ENCODE measurements at places on chromosomes 3 and 15.

GRCh38 chr3:31354373-31354772 is 178.4 kb upstream of the STT3B start:
- DNase-seq, result no peak
- no peak overlapping the region for H3K4me3 ChIP-seq
- no peak overlapping the region for H3K27ac ChIP-seq

DNA sequence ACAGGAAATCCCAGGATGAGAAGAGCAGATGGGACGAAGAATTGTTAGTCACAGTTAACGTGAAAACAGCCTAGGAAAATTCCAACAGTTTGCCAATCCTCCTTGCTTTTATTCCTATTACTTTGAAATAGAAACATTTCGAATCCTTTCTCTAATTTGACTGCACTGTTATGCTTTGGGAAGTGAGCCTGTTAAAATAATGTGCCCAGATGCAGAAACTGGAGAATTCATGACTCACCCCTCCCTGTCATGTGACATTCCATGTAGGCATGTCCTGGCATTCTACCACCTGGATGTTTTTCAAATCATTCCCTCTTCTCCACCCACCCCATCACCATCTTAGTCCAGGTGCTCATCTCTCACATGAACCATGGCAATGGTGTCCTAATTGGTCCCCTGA is 107.3 kb downstream of the MINAR1 start:
- no peak overlapping the region for H3K27ac ChIP-seq
- no peak for DNase-seq
- no peaks in the 10 kb centered on the region for H3K27me3 ChIP-seq
- H3K4me1 ChIP-seq, result no peaks in the 10 kb centered on the region
- no peaks in the 10 kb centered on the region for H3K36me3 ChIP-seq

DNA sequence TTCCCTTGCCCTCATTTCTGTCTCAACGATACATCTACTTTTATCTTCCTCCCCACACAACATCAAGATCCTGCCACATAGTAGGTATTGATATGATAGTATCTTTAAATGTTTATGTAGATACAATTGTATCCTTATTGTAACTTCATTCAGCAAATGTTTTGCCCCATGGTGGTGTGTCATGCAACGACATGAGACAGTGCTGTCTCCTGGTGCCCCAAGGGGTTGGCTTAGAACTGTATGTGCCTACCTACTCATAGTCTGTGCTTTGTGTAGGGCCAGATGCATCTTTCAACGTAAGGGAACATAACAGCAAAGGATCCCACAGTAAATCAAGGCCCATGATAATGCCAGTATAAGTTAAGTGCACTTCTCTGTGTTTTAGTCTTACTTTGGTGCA is 2.8 kb upstream of the CD47 start:
- H3K27me3 ChIP-seq, result no peaks in the 10 kb centered on the region
- no peak for DNase-seq
- no peak overlapping the region for H3K27ac ChIP-seq
- H3K4me3 ChIP-seq, result no peak overlapping the region

DNA sequence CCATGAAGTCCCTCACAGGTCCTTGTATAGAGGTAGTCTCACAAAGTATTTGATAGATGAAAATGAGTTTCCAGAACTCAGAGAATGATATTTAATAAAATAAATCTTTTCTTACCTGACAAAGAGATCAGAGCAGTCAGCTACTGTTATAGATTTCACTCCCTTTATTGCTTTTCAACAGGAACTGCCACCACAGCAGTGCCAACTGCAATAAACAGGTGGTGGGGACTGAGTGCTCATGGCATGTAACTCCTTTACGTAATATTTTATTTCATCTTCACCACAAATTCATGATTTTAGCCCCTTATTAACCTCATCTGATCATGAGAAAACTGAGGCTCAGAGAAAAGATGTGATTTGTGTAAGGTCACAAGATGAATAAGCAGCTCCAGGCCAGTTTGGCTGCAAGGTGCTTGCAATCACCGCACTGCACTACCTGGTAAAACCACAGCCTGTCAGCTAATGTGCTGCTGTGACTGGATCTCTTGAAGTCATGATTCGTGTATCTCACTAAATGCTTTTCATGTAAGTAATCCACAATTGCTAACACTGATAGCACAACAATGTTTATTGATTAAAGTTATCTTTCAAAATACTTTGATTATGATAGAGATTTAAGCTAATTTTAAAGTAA is 78.8 kb downstream of the WNT5A start:
- no peak overlapping the region for H3K27ac ChIP-seq
- H3K4me3 ChIP-seq, result no peak overlapping the region
- no peaks in the 10 kb centered on the region for H3K27me3 ChIP-seq
- no peaks in the 10 kb centered on the region for H3K36me3 ChIP-seq

- H3K27me3 ChIP-seq, result no peaks in the 10 kb centered on the region
- DNase-seq, result no peak
- peak overlapping the region; percentile 73 for H3K27ac ChIP-seq
- peaks cover 8% of the 10 kb centered on the region for H3K4me1 ChIP-seq
- H3K36me3 ChIP-seq, result no peaks in the 10 kb centered on the region
- H3K4me3 ChIP-seq, result peak overlapping the region; percentile 93
Measured at GRCh38 chr3:128152419-128153155, 694 bp upstream of the EEFSEC start.

DNA sequence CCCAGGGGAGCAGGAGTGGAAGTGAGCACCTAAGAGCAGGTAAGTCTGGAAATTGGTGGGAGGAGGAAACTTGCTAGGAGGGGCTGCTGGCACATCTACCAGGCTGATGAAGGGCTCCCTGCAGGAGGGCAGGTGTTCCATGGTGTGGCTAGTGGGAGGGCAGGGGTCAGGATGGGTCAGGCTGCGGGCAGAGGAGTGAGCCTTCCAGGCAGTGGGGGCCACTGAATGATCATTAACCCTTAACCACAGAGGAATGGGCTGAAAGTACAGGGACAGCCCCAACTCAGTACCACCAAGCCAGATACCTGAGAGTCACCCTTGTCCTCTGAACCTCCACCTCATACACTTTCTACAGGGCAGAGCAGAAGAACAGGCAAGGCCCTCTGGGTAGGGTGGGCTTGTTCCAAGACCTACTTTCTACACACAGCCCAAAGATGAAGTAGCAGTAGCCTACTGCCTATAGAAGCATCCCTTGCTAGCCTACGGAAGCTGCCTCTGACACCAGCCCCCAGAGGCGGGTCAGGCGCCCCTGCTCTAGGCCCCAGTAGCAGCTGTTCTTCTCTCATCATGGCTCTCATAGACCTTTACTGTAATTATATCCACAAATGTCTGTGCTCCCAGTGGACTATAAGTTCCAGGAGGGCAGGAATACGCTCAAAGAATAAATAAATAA is 4.6 kb downstream of the RAB6B start:
- H3K4me3 ChIP-seq, result no peak overlapping the region
- H3K27ac ChIP-seq, result no peak overlapping the region
- DNase-seq, result no peak
- no peaks in the 10 kb centered on the region for H3K36me3 ChIP-seq
- H3K27me3 ChIP-seq, result no peaks in the 10 kb centered on the region
- H3K4me1 ChIP-seq, result peaks cover 7% of the 10 kb centered on the region

DNA sequence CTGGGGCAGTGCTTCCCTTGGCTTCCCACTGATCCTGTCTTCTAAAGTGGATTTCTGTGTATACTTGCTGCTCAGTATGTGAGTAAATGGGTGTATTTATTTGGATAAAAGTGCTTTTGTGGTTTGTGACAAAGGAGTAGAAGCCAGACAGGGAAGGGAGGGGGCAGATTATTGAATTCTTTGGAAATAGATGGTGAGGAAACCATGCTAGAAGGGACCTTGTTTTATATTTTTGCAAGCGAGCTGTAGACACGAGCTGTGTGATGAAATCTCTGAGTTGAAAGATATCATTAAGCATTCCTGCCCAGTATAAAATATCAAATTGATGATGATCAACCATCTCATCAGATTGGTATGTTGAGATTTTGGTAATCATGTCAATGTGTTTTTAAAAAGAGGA is 68.9 kb downstream of the DUT start:
- H3K27me3 ChIP-seq, result no peaks in the 10 kb centered on the region
- no peak overlapping the region for H3K4me3 ChIP-seq
- peaks cover 12% of the 10 kb centered on the region for H3K4me1 ChIP-seq
- no peak for DNase-seq
- H3K36me3 ChIP-seq, result no peaks in the 10 kb centered on the region

- H3K36me3 ChIP-seq, result peaks cover 3% of the 10 kb centered on the region
- H3K27ac ChIP-seq, result peak overlapping the region; percentile 20
- H3K4me1 ChIP-seq, result peaks cover 58% of the 10 kb centered on the region
- DNase-seq, result no peak
Measured at GRCh38 chr3:123348471-123349200, 100.3 kb downstream of the ADCY5 start.

GRCh38 chr15:58554758-58555157 is 123.0 kb downstream of the LIPC start:
- no peak for DNase-seq
- H3K36me3 ChIP-seq, result no peaks in the 10 kb centered on the region
- no peak overlapping the region for H3K27ac ChIP-seq
- H3K4me3 ChIP-seq, result no peak overlapping the region

DNA sequence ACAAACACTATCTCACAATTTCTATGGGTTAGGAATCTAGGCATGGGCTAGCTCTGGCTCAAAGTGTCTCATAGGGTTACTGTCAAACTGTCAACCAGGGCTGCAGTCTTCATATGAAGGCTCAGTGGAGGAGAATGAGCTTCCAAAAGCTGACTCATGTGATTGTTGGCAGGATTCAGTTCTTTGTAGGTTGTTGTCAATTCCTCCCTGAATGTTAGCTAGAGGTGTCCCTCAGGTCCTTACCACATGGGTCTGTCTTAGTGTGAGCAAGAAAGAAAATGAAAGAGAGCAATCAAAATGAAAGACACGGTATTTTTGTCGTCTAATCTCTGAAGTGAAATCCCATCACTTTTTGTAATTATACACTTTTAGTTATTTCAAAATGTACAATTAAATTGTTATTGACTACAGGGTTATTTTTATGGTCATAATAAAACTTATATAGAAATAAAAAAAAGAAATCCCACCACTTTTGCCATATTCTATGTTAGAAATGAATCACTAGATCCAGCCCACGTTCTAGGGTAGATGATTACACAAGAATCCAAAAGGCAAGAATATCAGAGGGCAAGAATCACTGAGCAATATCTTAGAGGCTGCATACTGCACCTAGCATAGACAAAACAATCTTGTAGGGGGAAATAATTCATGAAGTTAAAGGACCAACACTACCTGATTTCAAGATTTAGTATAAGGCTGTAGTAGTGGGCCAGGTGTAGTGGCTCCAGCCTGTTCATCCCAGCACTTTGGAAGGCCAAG is 8.4 kb downstream of the ACSBG1 start:
- no peaks in the 10 kb centered on the region for H3K36me3 ChIP-seq
- no peak overlapping the region for H3K27ac ChIP-seq
- no peaks in the 10 kb centered on the region for H3K27me3 ChIP-seq
- no peak overlapping the region for H3K4me3 ChIP-seq
- DNase-seq, result no peak
- H3K4me1 ChIP-seq, result no peaks in the 10 kb centered on the region

GRCh38 chr3:148146947-148147826 is 550.5 kb upstream of the AGTR1 start:
- H3K36me3 ChIP-seq, result no peaks in the 10 kb centered on the region
- no peak overlapping the region for H3K4me3 ChIP-seq
- H3K27ac ChIP-seq, result no peak overlapping the region
- no peaks in the 10 kb centered on the region for H3K27me3 ChIP-seq
- no peak for DNase-seq

DNA sequence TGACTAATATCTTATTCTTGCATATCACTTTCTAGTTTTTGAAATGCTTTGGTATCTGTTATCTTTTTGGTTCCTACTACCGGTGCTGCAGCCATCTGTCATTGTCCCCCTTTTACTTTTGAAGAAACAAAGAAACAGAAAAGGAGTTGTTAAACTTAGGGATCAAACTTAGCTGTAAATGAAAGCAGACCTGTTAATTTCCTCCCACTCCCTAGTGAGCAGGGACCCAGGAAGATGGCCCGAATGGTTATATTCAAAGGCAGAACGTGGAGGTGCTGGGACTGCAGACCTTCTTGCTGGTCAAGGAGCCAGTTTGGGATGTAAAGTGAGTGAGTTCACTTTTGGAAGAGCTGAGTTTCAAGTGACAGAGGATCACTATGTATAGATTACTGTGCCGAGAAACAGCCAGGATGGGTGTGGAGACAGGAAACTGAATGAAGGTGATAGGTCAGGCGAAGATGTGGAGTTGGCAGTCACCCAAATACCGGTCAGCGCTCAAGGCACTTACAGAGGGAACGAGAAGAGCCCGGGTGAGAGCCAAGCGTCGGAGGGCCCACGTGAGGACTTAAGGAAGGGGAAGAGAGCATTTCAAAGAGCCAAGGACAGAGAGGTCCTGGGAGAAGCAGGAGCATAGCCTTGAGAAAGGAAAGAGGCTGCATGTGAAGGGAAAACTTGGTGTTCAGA is 20.1 kb downstream of the KBTBD8 start:
- H3K36me3 ChIP-seq, result no peaks in the 10 kb centered on the region
- no peaks in the 10 kb centered on the region for H3K27me3 ChIP-seq
- H3K27ac ChIP-seq, result no peak overlapping the region
- no peaks in the 10 kb centered on the region for H3K4me1 ChIP-seq
- no peak overlapping the region for H3K4me3 ChIP-seq
- DNase-seq, result no peak

GRCh38 chr15:69940441-69941300 is 157.0 kb downstream of the TLE3 start:
- H3K36me3 ChIP-seq, result no peaks in the 10 kb centered on the region
- H3K4me3 ChIP-seq, result no peak overlapping the region
- DNase-seq, result no peak

DNA sequence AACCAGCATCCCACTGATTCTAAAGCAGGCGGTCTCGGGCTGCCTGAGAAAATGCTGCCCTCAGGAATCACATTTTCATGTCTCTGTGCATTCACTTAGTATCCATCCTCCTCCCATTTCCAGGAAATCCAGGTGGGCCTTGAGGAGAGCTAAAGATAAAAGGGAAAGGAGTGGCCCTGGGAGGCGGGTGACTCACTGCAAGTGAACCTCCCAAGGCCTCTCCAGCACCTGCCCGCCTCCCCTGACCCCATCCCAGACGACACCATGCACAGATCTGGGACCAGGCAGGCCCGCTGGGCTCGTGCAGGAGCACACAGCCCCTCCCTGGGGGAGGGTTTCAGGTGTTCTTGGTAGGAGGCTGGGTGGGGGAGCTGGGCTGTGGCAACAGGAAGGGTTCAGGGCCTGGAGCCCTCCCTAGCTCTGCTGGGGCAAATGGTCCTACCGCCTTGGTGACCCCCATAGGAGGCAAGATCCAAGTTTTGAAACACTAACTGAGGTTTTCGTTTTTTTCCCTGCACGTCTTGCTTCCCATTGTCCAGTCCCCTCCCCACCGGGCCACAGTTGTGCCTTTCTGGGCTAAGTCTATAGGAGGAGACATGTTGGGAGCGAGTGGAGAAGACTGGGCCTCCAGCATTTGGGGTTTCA is 22.2 kb downstream of the MELTF start:
- H3K4me3 ChIP-seq, result no peak overlapping the region
- no peaks in the 10 kb centered on the region for H3K36me3 ChIP-seq
- peaks cover 3% of the 10 kb centered on the region for H3K4me1 ChIP-seq
- no peak for DNase-seq
- no peaks in the 10 kb centered on the region for H3K27me3 ChIP-seq
- no peak overlapping the region for H3K27ac ChIP-seq

Data from thoracic aorta (tissue), 2 donors.